Right lobe of liver (tissue), 6 donors: ENCODE measurements at places on chromosomes 4 and X. TPM values are rescaled to one million over a fixed set of nuclear protein-coding genes. Genes with fewer than 3 reads are reported as not detected.

- DNase-seq = no peak
- H3K27me3 ChIP-seq = no peaks in the 10 kb centered on the region
- no peaks in the 10 kb centered on the region for H3K36me3 ChIP-seq
- no peaks in the 10 kb centered on the region for H3K4me1 ChIP-seq
Measured at GRCh38 chrX:3520458-3520857, 174.0 kb upstream of the MXRA5 start.

DNA sequence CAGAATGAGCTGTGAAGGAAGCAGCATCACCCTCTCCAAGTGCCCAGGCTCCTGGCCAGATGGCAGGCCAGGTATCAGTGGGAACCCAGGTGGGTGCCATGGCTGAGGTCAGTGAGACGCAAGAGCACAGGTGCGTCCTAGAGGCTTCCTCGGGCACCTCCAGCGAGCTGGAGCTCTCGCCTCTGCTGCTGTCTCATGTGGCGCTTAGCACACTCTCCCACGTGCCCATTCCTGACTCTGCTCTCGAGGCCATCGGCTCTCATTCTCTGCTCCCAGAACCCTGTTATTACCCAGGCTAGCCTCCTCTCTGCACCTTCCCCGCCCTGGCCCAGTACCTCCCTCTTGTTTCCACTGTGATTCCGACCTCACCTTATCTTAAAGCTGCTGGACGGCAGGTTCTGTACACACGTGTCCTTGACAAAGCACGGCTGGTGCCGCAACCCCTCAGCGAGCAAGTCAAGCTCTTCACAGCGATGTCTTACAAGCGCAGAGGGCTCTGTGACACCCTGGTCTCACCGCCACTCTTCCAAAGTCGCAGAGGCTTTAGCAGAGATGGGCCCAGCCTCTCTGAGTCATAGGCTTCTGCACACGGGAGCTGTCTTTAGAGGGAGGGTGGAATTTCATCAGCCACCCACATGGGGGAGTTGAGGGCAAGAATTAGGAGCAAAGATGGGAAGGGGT lies 15.4 kb upstream of the MSANTD1 start:
- no peak overlapping the region for H3K4me3 ChIP-seq
- no peak overlapping the region for H3K27ac ChIP-seq
- DNase-seq = no peak
- no peaks in the 10 kb centered on the region for H3K4me1 ChIP-seq
- peaks cover 42% of the 10 kb centered on the region for H3K36me3 ChIP-seq
- no peaks in the 10 kb centered on the region for H3K27me3 ChIP-seq

The DGAT2L6 gene
- not detected for total RNA-seq

- no peaks in the 10 kb centered on the region for H3K4me1 ChIP-seq
- H3K4me3 ChIP-seq = no peak overlapping the region
- no peak overlapping the region for H3K27ac ChIP-seq
- no peak for DNase-seq
Measured at GRCh38 chr4:174134361-174134760, 149.1 kb downstream of the FBXO8 start.

- no peaks in the 10 kb centered on the region for H3K27me3 ChIP-seq
- H3K4me1 ChIP-seq = no peaks in the 10 kb centered on the region
- H3K36me3 ChIP-seq = no peaks in the 10 kb centered on the region
- peak overlapping the region; percentile 56 for H3K4me3 ChIP-seq
- no peak overlapping the region for H3K27ac ChIP-seq
Measured at GRCh38 chrX:107629540-107629909, 1.2 kb downstream of the PRPS1 start.

The NAP1L3 gene
- 0.31 TPM for total RNA-seq

GRCh38 chrX:97189668-97190067 lies 306.0 kb downstream of the RPA4 start:
- no peaks in the 10 kb centered on the region for H3K36me3 ChIP-seq
- H3K27ac ChIP-seq = no peak overlapping the region
- DNase-seq = no peak
- no peaks in the 10 kb centered on the region for H3K27me3 ChIP-seq

DNA sequence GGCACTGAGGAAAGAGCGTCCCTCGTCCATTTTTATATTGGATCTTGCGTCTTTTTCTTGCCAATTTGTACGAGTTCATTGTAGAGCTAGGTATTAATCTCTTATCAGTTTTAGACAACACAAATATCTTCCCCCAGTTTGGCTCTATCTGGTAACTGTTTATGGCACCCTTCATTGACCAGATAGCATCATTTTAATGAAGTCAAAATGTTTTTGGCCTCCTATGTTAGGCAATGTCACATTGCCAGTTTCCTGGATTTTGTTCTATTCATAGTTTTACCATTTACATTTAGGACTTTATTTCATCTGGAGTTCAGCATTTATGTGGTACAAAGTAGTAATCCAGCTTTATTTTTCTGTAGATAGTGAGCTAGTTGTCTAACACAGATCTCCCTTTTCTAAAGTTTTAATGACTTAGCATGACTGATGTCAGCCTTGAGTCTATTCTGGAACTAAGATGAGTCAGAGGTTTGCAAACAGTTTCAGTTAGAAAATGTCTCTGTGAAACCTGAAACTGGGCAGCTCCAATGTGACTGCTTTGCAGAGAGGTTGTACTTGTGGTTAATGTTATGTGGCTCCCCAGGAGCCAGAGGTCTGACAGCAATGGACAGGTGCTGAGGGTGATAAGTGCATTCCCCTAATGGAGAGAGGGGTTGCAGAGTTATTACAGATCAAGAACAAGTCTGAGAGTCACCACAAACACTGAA lies 5.3 kb upstream of the STBD1 start:
- H3K27ac ChIP-seq = peak overlapping the region; percentile 78
- peaks cover 9% of the 10 kb centered on the region for H3K4me1 ChIP-seq
- no peak for DNase-seq
- H3K27me3 ChIP-seq = no peaks in the 10 kb centered on the region

The VCX2 gene
- total RNA-seq = not detected

DNA sequence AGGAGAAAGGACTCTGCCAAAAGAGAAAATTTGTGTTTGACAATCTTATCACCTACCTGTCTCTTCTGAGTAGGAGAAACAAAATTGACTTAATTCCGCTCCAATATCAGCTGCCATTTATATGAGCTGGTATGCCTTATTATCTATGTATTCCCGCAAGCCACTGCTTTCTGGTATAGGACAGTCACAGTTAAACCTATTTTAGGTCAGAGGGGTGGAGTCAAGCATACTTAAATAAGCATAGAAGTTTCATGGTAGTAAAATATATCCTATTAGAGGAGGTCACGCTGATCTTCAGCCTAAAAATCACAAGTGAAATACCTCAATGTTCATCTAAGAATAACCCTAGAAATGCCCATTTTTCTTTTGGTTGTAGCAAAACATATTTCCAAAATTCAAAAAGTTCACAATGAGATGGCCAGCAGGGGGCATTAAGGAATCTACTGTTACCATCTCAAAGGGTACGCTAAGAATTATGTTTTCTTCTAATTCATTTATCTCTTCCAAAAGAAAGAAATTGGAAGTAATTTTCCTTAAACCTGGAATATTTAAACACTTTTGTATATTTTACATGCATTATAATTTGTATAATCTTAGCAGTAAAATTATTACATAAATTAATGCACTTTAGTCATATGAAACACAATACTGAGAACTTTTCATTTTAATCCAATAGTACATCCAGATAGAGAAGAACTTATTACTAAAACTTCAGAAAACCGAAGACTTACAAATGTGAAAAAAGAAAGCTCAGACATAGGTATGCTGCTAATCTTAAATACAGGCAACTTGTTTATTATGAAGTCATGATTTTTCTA lies 10.5 kb downstream of the PPAT start:
- H3K36me3 ChIP-seq = no peaks in the 10 kb centered on the region
- no peaks in the 10 kb centered on the region for H3K4me1 ChIP-seq
- no peak for DNase-seq
- H3K27me3 ChIP-seq = no peaks in the 10 kb centered on the region

The HDAC6 gene
- 133 TPM for total RNA-seq

GRCh38 chr4:31192341-31192740 lies 472.2 kb downstream of the PCDH7 start:
- H3K27me3 ChIP-seq = no peaks in the 10 kb centered on the region
- no peak overlapping the region for H3K4me3 ChIP-seq
- H3K27ac ChIP-seq = no peak overlapping the region
- no peaks in the 10 kb centered on the region for H3K36me3 ChIP-seq
- H3K4me1 ChIP-seq = peaks cover 4% of the 10 kb centered on the region

The PPP1R2C gene
- total RNA-seq = not detected

The DDIT4L gene
- 0.31 TPM for total RNA-seq

The LRBA gene
- 18.9 TPM for total RNA-seq

The CPZ gene
- total RNA-seq = 0.77 TPM

GRCh38 chr4:140652601-140653000 lies 83.8 kb upstream of the UCP1 start:
- H3K36me3 ChIP-seq = no peaks in the 10 kb centered on the region
- no peaks in the 10 kb centered on the region for H3K27me3 ChIP-seq
- DNase-seq = no peak
- no peaks in the 10 kb centered on the region for H3K4me1 ChIP-seq

DNA sequence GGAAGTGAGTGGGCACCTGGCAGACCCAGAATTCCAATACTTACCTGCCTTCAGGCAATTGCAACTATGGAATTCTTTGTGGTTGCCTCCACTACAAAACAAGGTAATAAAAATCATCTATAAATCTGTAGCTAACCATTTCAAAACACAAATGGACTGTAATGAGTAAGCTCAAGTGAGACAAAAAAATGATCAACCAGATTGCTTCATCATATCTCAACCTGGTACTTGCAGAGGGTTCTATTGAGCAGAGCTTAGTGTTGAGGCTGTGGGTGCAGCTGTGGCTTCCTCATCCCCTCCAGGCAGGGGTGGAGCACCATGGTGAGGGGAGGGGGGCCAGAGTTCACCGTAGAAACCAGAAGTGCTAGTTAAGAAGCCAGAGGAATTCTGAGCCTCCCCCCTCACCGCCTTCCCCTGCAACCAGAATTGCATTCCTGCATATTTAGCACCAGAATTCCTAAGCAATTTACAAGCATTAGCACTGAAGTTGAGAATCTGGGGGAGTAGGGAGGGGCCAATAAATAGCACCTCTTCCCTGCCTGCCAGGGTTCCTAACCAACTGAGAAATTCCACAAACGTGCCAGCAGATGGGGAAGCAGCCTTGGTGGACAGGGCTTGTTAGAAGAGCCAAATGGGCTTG lies 11.5 kb downstream of the CTAG1A start:
- no peak for DNase-seq
- H3K27me3 ChIP-seq = no peaks in the 10 kb centered on the region
- H3K27ac ChIP-seq = no peak overlapping the region
- no peak overlapping the region for H3K4me3 ChIP-seq

The ADH1B gene
- 3,048 TPM for total RNA-seq

The GPRASP2 gene
- 3.4 TPM for total RNA-seq
